Omental fat pad (tissue), 4 donors: ENCODE measurements at places on chromosomes 3 and 15. TPM values are rescaled to one million over a fixed set of nuclear protein-coding genes. Genes with fewer than 3 reads are reported as not detected.

The SI gene
- not detected for total RNA-seq

The CORO2B gene
- 18.8 TPM for total RNA-seq

The PTPN9 gene
- total RNA-seq: 15.6 TPM

The RTP1 gene
- total RNA-seq: not detected

The LAMB2 gene
- 363 TPM for total RNA-seq

The FBXO22 gene
- 11.6 TPM for total RNA-seq

The PCCB gene
- 28.7 TPM for total RNA-seq

The PSTPIP1 gene
- total RNA-seq: 18.3 TPM
